IPS DF 6.9 (cell line): ENCODE measurements at places on chromosomes 3 and 15.
A peak's percentile ranks its signal among the peaks of the same experiment; 100 is the strongest.

GRCh38 chr3:14137445-14137844 is 12.6 kb downstream of the TMEM43 start:
- DNase-seq, result no peak

GRCh38 chr15:36886701-36887100 is 213.6 kb downstream of the MEIS2 start:
- no peak for DNase-seq

DNA sequence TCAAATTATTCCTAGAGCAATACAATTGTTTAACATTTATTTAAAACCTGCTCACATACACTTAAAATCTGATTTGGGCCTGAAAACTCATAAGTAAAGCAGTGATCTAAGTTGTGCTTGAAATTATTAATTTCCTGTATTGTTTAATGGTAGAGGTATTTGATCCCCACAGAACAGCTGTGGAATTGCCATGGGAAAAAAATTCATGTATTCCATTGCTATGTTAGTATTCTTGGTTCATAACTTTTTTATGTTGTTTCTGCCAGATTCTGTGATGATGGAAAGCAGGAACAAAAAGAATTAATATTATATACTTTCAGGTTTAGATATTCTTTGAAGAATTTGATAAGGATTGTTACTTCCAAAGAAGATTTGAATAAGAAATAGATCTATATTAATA is 831.5 kb upstream of the NR2F2 start:
- no peak for DNase-seq

- DNase-seq, result no peak
Measured at GRCh38 chr3:150748684-150749047, 14.3 kb downstream of the SIAH2 start.

DNA sequence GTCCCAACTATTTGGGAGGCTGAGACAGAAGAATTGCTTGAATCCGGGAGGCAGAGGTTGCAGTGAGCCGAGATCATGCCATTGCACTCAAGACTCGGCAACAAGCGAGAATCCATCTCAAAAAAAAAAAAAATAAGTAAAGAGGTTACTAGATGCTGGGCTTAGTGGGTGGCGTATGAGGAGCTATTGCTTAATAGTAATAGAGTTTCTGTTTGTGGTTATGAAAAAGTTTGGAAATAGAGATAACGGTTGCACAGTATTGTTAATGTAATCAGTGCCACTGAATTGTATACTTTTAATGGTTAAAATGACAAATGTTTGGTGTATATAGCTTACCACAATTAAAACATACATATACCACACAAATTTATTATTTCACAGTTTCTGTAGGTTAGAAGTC is 14.7 kb upstream of the HHATL start:
- no peak for DNase-seq

DNA sequence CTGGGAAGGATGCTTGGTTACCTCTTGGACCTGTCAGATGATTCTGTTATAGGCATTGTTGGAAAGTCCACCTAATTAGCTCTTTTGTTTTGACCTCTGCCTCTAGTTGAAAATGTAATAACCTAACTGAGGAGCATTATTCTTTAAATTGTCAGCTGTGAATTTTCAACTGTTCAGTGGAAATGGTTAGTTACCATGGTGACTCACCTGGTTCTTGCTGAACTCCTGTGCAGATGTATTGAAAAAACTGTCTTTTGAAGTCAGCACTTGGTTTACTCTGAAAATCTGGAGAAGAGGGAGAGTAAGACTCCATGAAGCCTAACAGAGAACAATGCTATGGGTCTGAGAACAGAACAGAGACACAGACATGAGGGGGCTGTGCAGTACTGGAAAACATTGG is 72.0 kb downstream of the LARS2 start:
- no peak for DNase-seq

DNA sequence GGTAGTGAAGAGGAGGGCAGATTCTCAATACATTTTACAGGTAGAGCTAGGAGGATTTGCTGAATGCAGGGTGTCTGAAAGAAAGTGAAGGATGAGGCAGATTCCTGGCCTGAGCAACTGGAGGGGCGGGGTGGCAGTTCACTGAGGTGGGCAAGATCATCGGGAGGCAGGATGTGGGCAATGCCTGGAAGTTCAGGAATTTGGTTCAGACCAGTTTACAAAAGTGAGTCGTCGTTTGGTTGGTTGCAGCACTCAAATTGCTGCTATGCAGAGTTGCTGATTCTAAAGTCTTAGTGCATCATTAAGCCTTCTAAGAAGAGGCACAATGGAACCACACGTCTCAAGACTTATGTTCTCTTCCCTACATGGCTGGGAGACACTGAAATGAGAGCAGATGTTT is 134.0 kb downstream of the MFSD1 start:
- no peak for DNase-seq

DNA sequence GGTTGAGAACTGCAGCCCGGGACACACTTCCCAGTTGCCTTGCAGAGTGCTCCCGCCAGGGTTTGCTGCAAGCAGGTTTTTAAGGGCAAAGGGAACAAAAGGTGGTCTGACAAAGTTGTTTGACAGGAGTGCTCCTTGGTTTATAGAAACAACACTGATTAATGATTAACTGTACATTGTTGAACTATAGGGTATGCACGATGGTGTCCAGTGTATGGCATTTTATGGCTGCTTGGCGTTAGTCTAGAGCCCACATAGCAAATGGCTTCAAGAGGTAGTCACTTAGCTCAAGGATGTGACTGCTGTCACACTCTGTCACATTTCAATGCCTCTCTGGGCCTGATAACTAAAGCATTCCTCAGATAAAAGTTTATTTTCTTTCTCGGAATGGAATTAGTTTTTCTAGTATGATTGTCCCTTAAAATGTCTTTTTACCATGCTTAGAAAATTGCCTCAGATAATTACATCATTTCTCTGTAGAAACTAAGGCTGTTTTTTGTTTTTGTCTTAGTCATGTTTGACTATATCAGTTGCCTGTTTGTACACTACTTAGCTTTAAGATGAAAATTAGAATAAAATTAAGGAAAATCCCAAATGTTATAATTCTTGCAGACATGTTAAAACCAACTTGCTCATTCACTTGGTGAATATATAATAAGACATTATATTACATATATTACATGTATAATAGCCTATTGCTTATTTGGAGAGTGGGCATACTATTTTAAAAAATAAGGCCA is 61.3 kb upstream of the GATM start:
- no peak for DNase-seq

DNA sequence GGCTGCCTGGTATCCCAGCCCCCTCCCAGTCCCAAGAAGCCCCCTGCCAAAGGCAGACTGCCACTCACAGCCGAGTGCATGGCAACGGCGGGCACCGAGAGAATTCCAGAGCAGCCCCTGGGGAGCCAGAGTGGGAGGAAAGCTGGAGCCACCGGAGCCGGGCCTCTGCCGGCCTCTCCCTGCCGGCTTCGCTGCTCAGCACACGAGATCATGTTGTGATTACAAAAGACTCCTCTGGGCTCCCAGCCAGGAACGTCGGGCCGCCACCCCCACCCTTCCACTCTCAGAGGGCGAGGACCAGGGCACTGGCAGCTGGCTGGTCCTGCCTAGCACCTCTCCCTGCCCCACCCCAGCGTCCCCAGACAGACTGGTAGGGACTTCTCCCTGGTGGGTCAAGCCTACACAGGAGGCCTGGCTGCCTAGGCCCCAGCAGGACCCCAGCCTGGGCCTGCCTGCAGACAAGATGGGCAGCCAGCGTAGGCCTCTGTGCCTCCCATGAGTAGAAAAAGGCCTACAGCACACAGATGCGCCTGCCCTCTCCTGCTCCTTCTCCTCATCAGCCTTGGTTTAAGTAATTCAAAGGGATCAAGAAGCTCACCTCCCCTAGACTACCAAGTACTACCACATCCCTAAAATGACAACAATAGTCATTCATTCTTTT is at the start of gene CCDC9B:
TSS of gene CCDC9B (minus strand) at position 200 of the 661 bp plus-strand sequence. CDS start at position 80, 120 bp downstream.
- DNase-seq, result no peak

DNA sequence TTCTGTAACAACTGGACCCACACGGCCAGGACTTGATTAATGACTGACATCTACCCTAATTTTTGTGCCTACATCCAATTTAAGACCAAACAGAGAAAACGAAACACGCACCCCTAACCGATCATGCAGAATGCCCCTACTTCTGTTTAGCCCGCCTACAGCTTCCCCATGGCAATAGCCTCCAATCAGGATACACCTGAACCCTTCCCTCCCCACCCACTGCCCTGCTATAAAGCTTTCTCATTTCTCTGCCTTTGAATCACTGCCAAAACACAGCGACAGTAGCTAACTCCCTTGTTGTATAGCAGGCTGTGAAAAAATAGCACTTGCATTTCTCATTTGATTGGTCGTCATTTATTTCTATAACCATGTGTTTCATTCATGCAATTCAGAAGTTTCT is 45.2 kb upstream of the DPPA4 start:
- no peak for DNase-seq

DNA sequence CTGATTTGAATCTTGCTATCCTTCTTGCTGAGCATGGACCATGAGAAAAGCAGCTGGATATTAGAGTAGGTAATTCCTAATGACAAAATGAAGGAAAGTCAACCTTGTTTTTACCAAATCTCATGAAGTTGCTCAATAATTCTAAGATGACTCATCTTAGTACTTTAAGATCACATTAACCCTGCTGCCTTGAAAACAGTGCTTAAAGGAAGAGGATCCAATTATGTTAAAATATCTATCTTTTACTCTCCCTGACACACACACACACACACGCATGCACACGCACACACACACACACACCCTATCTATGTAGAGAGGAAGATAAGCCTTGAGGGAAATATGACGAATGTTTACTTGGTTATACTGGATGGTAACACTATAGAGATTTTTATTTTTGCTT is 16.0 kb upstream of the MYO1E start:
- DNase-seq, result no peak

GRCh38 chr15:57356636-57357035 is 19.7 kb upstream of the CGNL1 start:
- no peak for DNase-seq

DNA sequence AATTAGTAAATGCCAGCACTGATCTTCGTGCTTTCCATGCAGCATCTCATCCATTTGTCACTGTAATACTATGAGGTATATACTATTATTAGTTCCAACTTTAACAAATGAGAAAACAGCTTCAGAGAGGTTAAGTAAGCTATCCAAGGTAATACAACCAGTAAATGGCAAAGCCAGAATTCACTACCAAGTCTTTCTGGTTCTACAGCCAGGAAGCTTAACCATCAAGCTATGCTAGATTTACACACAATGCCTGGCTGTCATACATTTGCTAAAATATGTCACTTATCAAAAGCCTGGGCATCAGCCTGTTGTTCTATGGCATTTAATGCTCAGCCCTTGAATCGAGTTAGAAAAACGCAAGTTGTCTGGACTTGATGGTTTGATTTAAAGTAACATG is 32.6 kb downstream of the TMOD2 start:
- DNase-seq, result no peak

- no peak for DNase-seq
Measured at GRCh38 chr3:150384296-150385212, 23.5 kb upstream of the TSC22D2 start.

GRCh38 chr3:122924056-122924455 is 103.5 kb downstream of the SEMA5B start:
- no peak for DNase-seq

GRCh38 chr3:113773381-113773780 is 26.5 kb downstream of the ATP6V1A start:
- DNase-seq, result no peak

GRCh38 chr15:83700082-83700481 is 46.2 kb downstream of the ADAMTSL3 start:
- no peak for DNase-seq

GRCh38 chr3:190302212-190302867 is 19.9 kb downstream of the CLDN1 start:
- no peak for DNase-seq

- DNase-seq, result no peak
Measured at GRCh38 chr3:27976933-27977332, 254.8 kb upstream of the EOMES start.

DNA sequence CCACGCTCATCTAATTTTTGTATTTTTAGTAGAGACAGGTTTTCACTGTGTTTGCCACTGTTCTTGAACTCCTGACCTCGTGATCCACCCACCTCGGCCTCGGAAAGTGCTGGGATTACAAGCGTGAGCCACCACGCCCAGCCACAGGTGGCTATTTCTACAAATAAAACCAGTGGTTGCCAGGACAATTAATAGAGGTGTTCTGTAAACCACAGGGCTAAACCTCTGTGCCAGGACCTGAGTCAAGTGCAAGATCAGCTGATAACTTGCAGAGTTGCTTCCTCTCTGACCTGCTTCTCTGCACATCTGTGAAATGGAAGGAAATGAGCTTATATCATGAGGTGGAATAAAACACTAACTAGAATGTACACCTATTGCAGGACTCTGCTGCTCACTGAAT is 72.8 kb downstream of the CD200R1L start:
- DNase-seq, result no peak

GRCh38 chr15:101521069-101521468 is 31.6 kb upstream of the PCSK6 start:
- DNase-seq, result no peak

GRCh38 chr3:196096382-196096953 is 14.6 kb upstream of the TFRC start:
- no peak for DNase-seq

- DNase-seq, result no peak
Measured at GRCh38 chr3:70970171-70970570, 613.4 kb downstream of the FOXP1 start.

- DNase-seq, result no peak
Measured at GRCh38 chr3:127694467-127695215, 21.9 kb downstream of the ABTB1 start.

GRCh38 chr3:182713743-182714517 is 79.4 kb upstream of the ATP11B start:
- peak; percentile 27 for DNase-seq

DNA sequence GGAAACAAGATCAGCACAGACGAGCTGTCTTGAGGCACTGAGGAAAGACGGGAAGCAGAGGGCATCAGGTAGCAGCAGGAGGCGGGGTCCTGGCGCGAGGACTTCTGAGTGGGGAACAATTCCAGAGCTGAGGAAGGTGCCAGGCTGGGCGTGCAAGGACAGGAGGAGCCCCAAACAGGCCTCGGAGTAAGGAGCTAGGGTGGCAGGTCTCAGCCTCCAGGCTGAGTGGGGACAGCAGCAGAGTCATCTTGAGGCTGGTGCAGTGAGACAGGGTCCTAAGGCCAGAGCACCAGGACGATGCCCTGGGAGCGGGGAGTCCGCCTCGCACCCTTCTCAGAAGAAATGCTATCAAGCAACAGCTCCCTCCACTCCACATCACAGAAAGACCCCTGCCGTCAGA is 78.4 kb downstream of the PCSK6 start:
- DNase-seq, result no peak
